ENCODE measurements at places on chromosomes 2 and 18.

DNA sequence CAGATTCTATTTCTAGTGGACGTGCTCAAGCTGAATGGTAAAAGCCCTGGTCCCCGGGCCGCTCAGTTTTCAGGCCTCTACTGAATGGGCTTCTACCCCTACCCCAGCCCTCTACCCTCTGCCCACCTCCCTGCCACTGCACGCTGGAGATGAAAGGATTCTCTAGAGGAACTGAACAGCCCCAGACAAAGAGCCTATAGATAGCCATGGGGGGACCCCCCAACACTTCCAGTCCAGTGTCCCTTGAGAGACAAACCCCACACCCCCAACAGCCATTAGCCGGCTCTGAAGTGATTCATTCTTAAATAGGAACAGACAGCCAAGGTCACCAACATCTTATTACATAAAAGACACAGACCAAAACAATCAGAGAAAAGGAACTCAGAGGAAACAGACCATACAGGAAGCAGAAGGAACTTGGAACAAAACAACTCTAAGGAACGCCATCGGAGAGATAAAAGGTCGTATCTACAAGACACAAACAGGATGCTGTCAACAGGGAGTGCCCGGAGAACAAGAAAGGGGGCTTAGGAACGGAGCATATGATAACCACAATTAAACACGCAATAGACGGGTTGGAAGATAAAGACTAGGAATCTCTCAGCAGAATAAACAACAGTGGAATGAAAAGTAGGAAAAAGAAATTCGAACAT is 23.5 kb downstream of the TMEM37 start:
- DNase-seq, result no peak

GRCh38 chr2:213451542-213452239 is 167.4 kb downstream of the SPAG16 start:
- no peak for DNase-seq

- no peak for DNase-seq
These were observed 2109.4 kb upstream of the PIK3C3 start for GRCh38 chr18:39845631-39846030.

DNA sequence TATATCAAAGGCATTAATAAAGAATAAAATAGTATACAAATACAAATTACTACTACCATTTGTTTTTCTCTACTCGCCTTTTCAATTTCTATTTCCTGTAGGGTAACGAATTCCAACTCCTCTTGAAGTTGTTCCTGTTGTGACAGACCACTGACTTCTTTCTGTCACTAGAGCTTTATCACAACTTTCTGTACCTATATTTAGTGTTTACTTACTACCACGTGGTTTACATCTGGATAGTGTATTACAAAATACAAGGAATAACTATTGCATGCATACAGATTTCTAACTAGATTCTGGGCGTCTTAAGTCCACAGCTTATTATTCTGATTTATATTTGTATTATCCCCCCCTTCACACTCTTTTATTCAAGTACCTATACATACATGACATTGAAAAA is 22.3 kb downstream of the NBAS start:
- DNase-seq, result no peak

GRCh38 chr2:48175254-48175653 is 269.0 kb upstream of the FBXO11 start:
- no peak for DNase-seq

- DNase-seq, result no peak
These were observed 27.1 kb upstream of the KLF11 start for GRCh38 chr2:10016001-10016801.

DNA sequence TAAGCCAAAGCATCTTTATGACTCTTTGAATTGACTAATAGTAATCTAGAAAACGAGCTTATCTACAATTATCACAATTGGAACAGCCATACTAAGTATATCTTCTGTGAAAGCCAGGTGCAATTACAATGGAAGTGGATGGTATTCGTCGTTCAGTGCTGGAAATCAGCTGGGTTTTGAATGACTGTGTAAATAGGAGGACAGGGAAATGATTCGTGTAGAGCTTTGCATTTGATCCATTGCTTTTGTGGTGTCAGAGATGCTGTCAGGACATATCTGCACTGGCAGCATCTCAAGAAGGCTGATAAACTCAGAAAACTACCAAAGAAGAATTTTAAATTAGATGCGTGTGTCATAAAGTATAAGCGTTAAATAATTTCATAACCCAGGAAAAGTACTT is 187.1 kb downstream of the ZNF407 start:
- DNase-seq, result no peak

DNA sequence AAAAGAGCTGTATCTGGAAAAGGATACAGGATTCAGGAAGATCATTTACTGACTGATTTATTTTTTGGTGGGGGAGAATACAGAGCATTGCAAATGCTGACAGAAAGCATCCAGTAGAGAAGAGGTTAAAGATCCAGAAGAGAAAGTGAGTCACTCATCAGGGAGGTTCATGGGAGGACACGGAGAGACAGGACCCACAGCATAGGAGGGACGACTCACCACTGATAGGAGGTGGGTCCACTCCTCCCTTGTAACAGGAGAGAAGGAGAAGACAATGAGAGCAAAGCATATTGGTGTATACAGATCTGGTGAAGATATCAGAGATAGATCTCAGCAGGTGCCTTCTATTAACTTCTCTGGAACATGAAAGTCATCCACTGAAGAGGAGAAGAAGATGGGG is 142.4 kb upstream of the AQP4 start:
- no peak for DNase-seq

- DNase-seq, result no peak
These were observed 180.2 kb downstream of the TNS1 start for GRCh38 chr2:217822296-217823252.

- no peak for DNase-seq
These were observed 1.3 kb upstream of the IL1R1 start for GRCh38 chr2:102141011-102141943.

GRCh38 chr18:42305869-42306593 is 351.0 kb downstream of the PIK3C3 start:
- DNase-seq, result no peak

DNA sequence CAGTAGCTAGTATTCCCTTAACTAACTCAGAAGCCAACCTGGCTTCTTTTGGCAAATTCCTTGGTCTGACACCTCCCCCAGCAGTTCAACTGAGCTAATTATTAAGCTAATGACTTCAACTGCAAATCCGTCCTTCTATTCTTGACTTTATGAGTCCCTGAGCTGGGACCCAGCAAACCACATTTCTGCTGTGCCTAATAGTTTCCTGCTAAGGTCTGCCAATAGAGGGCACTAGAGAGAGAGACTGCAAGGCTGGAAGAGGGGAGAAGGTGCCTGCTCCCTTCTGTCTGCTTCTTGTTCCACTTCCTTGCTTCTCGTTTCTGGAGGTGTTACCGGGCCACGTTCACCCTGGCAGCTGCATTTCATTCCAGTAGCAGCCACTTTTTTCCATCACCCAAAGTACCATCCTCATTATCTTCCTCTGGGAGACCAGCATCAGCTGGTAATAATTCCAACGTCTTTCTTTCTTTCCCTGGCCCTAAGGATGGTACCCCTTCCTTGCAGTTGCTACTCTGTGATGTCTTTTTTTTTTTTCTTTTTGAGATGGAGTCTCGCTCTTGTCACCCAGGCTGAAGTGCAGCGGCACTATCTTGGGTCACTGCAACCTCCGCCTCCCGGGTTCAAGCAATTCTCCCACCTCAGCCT is 352.0 kb downstream of the TNS1 start:
- no peak for DNase-seq

GRCh38 chr2:8116661-8117060 is 565.2 kb upstream of the ID2 start:
- DNase-seq, result no peak

DNA sequence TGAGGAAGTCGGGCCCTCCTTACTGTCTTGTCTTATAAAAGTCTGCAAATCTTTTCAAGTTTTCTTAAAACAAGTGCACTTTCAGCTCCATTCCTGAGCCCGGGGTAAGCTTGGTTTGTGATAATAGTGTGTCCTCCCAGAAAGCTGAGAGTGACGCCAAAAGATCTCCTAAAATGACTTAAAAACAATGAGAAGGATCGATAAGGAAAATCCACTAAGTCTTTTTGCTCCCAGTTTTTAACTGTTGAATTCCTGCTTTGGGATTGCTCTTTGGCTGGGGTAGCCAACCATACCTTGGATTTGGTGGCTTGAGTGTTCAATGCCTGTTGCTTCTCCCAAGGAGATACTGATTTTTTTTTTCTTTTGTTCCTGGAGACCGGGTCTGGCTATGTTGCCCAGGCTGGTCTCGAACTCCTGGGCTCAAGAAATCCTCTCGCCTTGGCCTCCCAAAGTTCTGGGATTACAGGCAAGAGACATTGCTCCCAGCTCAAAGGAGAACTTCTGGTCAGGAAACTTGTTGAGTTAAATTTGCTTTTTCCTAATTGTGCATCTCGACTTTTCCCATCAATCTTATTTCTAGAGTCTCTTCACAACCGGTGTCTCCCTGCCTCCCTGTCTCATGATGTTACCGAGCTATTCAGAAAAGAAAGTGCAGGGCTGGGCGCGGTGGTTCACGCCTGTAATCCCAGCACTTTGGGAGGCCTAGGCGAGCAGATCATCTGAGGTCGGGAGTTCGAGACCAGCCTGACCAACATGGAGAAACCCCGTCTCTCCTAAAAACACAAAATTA is 3.0 kb downstream of the TGIF1 start:
- no peak for DNase-seq

GRCh38 chr2:158004126-158004764 is 97.4 kb upstream of the UPP2 start:
- no peak for DNase-seq

DNA sequence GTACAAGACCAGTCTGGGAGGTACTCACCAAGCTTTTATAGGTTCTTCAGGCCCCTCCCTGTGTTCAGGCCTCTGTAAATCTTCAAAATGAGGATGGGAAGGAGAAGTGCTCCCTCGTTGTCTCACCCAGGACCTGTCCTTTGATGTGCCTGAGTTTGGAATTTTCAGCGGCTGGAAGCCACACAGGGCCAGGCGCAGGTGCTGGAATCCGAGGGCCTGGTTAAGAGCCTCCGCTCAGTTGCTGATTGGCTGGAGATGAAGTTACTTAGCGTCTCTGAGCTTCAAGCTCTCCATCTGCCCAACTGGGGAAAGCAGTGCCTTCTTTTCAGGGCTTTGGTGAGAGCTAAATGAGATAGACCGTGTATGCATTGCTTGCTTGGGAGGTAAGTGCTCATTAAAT is 30.0 kb downstream of the HJURP start:
- DNase-seq, result no peak

- DNase-seq, result no peak
These were observed 438.9 kb downstream of the SATB2 start for GRCh38 chr2:199018826-199019225.

- no peak for DNase-seq
These were observed 81.8 kb downstream of the HDAC4 start for GRCh38 chr2:239318790-239319661.

DNA sequence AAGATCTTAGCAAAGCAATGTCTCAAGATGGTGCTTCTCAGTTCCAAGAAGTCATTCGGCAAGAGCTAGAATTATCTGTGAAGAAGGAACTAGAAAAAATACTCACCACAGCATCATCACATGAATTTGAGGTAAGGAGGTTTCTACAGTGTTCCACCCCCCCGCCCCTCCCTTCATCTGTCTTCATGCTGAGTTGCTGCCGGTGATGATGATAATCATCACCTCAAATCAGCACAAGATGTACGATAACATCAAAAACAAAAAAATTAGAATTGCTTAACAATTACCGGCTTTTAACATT is 14.6 kb downstream of the UGP2 start:
- no peak for DNase-seq

DNA sequence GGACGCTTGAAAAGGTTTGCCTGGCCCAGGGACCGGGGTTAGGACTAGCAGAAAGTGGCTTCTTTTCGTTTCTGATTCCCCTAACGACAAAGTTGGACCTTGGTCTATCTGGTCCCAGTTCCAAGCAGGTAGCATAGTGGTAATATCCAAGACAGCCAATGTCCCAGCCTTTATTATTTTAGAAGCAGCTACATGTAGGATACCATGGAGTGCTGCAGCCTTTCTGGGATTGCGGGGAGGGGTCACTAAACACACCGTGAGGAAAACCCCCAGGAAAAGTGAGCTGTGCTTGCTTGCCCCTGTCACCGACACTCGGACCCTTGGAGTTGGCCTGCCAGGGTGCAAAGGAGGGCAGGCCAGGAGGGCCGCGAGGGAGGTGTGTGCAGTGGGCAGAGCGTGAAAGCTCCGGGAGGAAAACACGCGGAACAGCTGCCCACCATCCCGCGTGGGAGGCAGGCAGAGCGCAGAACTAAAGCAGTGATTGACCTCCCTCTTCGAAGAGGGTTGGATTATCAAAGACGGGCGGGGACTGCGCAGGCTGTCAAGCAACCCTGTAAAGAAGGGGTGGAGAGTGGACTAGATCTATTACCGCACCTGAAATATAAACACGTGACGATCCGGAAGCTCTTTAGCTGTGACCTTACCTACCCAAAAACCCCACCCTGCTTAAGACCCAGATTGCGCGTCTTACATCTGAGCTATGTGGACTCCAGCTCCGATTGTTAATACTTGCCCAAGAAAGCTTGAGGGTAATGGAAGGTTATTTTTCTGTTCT is 624 bp upstream of the MAP4K3 start:
- peak; percentile 2 for DNase-seq

DNA sequence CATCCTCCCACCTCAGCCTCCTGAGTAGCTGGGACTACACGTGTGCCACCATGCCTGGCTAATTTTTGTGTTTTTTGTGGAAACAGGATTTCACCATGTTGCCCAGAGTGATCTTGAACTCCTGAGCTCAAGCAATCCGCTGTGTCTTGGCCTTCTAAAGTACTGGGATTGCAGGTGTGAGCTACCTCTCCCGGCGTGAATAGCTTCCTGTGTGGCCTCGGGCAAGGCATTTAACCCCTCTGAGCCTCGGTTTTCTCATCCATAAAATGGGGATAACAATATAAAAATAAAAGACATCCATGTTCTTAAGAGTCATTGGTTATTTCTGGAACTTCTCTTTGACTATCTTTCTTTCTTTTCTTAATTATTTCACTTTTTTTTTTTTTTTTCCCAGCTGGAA is 19.3 kb upstream of the ADCY3 start:
- DNase-seq, result no peak

DNA sequence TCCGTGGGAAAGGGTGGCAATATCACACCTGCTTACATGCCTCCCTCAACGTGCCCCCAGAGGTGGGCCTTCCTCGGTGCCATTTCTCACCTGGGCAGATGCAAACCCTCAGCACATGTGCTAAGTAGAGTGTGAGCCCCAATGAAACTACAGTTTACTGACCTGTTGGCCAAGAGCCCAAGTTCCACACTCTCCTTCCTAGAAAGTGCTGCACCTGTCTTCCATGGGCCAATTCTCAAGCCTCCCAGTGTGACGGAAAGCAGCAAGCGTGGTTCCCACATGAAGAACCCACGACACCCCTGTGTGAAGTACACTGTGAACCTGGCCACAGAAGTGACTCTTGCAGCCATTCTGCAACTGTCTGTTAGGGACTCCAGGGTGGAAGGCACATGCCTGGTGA is 73.7 kb downstream of the UXS1 start:
- no peak for DNase-seq

DNA sequence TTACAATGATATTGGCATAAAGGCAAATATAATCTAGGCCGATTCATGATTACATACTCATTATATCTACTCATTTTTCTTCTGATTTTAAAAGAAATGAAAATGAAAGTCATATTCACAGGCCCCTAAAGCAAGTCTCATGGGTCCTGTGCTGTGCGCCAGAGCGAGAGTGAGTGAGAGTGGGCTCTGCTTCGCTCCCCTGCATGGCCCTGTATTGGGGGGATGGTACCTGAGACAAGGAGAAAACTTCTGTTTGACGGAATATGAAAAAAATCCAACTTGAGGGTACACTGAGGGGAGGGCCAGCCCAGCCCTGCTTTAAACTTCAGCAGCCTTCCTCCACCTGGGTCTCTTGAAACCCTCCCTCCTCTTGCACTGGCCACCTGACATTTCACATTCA is 81.4 kb upstream of the RGPD5 start:
- DNase-seq, result no peak

Data from stimulated activated CD8-positive, alpha-beta memory T cell treated with anti-CD3 and anti-CD28 coated beads, Interleukin-12 subunit alpha, Interleukin-12 subunit beta, amount 100 ng/mL, for 4 hours (primary cell).